Activated CD8-positive, alpha-beta memory T cell treated with anti-CD3 and anti-CD28 coated beads for 48 hours (primary cell): ENCODE measurements at places on chromosomes 11 and 22.

DNA sequence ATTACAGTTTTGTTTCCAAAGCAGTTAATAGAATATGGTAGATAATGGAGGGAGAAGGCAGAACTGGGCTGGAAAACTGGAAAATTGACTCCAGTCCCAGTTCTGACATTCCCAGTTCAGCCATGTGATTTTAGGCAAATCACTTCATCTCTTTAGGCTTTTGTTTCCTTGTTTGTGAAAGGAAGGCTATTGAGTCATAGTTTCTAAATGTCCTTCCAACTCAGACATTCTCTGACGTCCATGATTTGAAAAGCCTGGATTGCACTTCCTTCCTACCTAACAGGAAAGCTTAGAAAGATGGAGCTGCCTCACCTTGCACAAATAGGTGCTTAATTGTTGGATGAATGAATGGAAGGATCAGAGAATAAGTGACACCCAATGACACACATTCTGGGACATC lies 19.8 kb upstream of the GALNT18 start:
- DNase-seq, result no peak

- DNase-seq, result no peak
These were observed 28.6 kb upstream of the OR8B8 start for GRCh38 chr11:124474079-124474478.

- DNase-seq, result no peak
These were observed 426.2 kb downstream of the MIAT start for GRCh38 chr22:27083610-27084009.

DNA sequence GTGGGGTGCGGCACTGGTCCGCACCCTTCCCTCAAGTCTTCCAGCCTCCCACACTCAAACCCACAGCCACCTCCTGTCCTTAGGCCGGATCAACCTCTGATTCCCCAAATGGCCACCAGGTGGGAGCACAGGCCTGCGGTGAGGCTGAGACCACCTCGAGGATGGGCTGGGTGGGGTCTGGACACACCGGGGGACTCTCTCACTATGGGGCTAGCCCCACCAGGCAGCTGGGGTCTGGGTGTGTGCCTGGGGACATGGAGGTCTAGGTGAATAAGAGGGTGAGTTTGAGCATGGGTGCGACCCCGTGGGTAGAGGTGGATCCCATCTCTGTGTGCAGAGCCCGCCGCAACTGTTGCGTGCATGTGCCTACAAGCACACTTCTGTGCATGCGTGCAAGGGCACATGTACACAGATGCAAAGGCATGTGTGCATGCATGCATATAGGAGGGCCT lies 32.6 kb downstream of the MYO18B start:
- no peak for DNase-seq

DNA sequence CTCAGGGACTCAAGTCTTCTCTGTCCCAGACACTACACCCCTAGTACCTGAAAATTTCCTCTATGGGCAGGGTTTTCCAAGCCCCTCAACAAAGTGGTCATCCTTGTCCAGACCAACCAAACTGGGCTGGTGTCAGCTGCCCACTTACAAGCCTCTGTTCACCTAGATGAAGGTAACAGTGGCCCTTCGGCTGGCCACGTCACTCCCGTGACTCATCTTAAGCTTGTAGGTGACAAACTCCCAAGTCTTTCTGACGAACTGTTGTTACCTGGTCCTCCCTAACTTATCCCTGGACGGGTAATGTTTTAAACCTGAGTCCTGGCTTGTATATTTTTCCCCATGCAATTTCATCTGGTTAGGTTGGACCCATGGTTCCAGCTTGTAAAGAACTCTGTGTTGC lies 4.7 kb downstream of the CXCR5 start:
- no peak for DNase-seq

- no peak for DNase-seq
These were observed 921 bp downstream of the CCDC116 start for GRCh38 chr22:21633481-21633880.

- no peak for DNase-seq
These were observed 40.0 kb downstream of the DDI1 start for GRCh38 chr11:104076455-104076854.

DNA sequence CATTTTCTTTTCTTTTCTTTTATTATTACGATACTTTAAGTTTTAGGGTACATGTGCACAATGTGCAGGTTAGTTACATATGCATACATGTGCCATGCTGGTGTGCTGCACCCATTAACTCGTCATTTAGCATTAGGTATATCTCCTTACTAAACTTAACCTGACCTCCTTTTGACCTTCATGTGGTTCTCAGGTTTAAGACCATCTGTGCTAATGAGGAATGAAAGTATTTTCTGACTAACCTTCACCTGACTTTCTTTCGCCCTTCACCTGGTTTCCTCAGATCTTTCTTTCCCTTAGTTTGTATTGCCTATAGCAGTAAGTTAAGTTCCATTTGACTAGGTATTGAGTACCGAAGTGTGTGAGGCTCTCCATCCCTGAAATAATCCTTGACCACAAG lies 6.5 kb downstream of the EXPH5 start:
- no peak for DNase-seq

GRCh38 chr11:121890377-121890776 lies 225.6 kb downstream of the BLID start:
- no peak for DNase-seq

DNA sequence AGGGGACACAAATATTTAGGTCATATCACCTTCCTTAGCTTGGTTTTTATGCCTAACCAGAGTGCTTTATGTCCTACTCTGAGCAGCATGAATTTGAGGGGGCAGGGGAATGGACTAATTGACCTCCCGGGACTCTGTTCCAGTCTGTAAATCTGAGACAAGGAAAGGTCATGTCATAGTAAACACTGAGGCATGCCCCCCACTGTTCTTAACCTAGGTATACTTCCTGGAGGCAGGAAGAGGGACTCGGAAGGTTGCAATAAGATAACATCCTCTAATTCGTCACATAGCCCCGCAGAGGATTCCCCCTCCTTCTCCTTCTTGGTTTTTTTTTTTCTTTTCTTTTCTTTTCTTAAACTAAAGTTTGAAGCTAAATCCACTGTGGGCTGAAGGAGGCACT lies 540.3 kb upstream of the CADM1 start:
- DNase-seq, result no peak

DNA sequence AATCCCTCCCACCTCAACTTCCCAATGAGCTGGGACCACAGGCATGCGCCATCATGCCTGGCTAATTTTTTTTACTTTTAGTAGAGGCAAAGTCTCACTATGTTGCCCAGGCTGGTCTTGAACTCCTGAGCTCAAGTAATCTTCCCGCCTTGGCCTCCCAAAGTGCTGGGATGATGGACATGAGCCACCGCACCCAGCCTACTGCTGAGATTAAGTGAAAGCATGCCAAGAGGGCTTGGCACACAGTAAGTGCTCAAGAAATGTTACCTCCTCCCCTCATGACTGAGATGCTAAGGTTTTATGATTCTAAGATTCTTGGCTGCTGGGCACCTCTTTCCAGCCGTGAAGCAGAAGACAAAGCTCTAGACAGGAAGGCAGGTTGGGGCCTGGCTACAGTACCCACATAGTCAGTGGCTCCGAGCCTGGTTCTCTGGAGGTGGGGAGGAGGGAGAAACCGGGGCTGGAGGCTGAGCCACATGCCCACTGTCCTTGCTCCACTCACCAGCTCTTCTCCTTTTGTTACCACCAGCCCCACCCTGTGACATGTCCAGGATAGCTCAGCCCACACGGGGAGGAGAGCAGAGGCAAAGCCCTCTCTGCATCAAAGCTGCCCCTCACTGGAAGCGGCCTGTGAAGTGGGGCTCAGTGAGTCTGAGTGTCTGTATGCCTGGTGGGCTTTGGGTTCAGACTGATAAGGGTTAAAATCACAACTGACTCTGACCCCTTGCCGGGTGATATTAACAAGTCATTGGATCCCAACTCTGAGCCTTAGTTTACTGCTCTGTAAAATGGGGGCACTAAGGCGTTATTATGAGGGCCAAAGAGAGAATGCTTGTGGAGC lies 12.9 kb downstream of the ARHGEF17 start:
- DNase-seq, result no peak

DNA sequence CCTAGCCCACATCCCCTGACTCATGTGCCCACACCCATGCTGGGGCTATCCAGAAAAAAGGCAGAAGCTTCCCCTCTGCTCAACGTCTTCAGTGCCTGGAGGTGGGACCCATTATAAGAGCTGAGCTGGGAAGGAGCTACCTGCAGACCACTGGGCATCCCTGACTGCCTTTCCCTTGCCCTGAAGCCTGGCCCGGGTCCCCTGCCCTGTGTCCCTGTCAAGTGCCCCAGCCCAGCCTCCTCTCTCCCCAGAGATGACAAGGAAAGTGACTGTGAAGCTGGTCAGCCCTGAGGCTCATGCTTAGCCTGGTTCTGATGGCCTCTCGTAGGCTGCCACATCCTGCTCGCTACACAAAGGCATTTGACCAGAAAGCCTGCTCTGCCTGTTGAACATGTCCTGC lies 140.4 kb downstream of the PARVA start:
- no peak for DNase-seq

DNA sequence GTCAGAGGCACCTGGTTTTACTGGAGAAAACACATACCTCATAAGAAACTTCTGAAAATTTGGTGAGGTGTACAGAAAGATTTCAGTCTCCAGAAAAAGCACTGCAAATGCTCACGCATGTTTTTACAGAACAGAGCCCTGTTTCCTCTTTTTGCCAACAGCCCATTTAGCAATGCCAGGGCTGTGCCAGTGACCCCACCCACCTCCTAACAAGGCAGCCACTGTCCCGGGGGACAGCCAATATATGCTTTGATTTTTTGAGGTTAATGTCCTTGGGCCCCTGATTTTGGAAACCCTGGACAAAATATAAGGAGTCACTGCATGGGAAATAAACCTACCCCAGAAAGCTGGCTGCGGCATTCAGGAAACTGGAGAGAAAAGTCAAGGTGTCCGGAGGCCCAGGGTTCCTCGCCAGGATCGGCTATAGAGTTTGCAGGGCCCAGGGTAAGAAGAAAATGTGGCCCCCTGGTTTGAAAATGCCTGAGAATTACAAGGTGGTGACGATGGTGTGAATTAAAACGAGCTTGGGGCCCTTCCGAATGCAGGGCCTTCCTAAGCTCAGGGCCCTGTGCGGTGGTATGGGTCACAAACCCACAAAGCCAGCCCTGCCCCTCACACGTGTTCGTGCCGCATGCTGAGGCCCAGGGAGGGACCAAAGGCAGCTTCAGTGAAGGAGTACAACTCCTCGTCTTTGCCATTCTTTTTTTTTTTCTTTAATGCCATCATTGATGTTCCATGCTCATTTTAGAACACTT lies 71.1 kb upstream of the WNT7B start:
- no peak for DNase-seq

DNA sequence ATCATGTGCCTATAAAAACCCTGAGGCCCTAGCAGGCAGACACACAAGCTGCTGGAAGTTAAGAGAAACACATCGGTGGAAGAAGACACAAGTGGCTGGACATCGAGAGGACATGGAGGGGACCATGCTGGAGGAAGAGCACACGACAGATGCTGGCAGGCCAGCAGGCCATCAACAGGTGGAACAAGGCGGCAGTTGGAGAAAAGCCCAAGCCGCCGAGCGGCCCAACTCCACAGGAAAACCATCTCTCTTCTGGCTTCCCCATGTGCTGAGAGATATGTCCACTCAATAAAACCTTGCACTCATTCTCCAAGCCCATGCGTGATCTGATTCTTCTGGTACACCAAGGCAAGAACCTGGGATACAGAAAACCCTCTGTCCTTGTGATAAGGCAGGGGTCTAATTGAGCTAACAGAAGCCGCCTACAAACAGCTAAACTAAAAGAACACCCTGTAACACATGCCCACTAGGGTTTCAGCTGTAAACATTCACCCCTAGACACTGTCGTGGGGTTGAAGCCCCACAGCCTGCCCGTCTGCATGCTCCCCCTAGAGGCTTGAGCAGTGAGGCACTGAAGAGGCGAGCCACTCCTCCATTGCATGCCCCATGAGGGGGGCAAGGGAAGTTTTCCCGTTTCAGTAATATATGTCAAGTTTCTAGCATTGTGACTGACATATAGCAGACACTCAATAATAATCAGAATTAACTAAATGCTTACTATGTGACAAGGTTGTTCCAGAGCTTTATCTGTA lies 39.0 kb upstream of the MMP20 start:
- DNase-seq, result no peak

DNA sequence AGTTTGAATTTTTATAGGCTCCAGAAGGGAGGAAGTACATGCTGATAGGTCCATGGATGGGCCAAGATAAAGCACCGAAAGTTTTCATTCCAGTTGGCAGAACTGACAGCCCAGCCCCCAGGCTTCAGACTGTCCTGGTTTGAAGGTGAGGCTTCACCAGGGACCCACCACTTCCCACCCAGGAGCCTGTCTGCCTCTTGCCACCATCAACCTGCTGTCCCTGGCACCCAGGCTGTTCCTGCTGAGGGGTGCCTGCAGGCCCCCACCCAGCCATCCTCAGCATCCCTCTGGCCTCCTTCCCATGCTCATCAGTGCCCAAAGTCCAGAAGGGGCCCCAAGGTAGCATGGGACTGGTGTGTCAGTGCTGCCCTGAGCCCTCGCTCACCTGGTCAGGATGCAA lies 463.9 kb downstream of the NELL1 start:
- no peak for DNase-seq

DNA sequence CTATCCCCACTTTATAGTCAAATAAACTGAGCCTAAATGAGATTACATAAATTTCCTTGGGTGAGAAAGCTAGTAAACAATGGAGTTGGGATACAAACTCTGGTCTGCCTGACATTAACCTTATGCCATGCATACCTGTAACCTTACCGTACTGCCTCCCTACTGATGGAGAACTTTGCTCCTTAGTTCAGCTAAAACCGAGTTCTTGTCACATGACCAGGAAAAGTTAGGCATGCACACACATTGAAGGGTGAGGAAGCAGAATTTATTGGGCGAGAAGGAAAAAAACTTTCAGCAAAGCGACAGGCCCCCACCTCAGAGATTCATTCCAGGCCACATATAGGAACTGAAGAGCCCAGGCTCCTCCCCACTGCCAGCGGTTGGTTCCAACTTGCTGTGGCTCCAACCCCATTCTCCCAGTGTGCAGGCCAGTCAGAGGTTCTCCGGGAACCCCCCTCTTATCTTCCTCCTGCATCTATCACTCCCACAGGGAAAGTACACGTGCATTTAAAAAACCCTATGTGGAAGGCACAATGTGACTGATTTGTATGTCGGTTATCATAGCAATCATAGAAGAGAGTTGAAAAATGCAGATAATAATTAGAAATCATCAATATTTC lies 3.2 kb upstream of the PIWIL4 start:
- DNase-seq, result no peak

DNA sequence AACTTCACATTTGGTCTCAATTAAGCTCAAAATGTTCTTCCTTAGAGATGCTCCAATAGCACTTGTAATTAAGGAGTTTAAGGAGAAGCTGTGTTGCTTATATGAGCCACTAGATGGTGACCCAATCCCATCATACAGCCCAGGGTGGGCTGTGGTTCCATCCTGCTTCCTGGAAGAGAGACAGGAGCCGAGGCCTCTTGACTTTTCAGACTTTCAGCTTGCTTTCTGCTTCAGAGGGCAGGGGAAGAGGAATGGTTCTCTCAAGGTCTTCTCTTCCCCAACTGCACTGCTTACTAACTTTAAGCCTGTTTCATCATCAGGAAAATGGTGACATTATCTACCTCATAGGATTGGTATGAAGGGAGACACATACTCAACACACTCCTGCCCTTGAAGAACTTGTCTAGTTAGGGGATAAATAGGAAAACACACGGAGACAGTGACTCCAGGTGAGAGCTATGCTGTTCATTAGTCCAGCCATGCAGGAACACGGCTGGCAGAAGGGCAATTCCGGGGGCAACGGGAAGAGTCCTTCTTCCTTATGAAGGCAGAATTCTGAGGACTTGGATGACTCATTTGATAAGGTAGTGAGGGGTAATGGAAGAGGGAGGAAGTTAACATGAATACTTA lies 20.1 kb downstream of the TMEM218 start:
- DNase-seq, result no peak
